Right renal cortex interstitium (tissue), 3 donors: ENCODE measurements at places on chromosomes 11 and 22. TPM values are rescaled to one million over a fixed set of nuclear protein-coding genes. Genes with fewer than 3 reads are reported as not detected.

DNA sequence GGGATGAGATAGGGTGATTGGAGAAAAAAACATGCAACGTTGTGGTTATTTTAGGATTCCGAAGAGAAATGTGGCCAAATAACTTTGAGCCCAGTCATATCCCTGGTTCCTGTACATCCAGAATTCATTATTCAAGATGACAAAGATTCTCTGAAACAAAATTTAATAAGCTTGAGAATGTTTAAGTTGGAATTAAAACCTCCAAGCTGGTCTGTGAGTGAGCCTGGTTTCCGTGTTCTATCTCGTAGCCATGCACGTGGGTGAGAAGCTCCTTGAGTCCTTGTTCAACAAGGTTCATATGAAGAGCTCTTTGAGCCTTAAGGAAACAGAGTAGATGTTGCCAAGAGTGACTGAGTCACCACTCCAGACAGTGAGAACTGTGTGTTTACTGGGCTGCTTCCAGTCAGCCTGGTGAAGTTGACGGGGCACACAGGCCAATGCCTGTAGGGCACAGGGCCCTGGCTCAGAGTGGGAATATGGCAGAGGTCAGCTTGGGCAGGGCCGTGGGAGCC, 206.5 kb downstream of the NAV2 start:
- no peak for DNase-seq

DNA sequence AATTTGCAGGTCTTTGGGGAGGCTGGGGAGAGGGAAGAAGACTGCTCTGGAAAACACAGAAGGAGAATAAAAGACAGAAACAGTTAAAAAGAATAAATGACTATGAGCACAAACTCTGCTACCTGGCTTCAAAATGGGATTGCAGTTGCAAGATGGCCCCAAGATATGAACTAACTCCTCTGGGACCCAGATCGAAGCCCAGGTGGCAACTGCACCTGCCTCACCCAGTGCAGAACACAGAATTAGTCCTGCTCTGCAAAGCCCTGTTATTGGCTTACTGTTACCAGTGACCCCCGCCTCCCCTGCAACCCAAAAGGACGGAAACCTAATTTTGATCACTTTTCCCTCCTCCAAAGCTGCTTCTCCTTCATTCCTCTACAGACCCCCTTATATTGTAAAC, 35.9 kb upstream of the POU2AF1 start:
- no peak for DNase-seq

- no peak for DNase-seq
These were observed 35.0 kb downstream of the DKK3 start for GRCh38 chr11:11973361-11973800.

- DNase-seq, result no peak
These were observed 7.8 kb upstream of the GRAMD4 start for GRCh38 chr22:46612341-46612903.

The CCDC87 gene
- polyA plus RNA-seq, result 0.28 TPM

DNA sequence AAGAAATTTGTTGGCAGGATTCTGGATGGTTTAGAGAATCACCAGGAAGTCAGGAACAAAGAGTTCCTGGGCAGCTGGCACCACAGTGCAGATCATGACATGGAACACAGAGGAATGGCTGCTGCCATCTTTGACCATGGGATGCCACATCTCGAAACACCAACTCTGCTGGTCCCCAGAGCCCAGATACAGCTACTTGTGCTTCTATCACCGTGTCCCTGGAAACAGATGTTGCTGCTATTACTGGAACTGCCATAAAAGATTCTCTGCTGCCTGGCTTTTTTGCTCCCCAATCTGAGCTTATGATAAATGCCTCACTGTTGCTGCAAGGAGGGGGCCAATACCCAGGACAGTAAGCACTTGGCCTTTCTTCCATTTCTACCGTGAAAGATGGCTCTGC, 185.2 kb downstream of the CSNK2A3 start:
- DNase-seq, result no peak

DNA sequence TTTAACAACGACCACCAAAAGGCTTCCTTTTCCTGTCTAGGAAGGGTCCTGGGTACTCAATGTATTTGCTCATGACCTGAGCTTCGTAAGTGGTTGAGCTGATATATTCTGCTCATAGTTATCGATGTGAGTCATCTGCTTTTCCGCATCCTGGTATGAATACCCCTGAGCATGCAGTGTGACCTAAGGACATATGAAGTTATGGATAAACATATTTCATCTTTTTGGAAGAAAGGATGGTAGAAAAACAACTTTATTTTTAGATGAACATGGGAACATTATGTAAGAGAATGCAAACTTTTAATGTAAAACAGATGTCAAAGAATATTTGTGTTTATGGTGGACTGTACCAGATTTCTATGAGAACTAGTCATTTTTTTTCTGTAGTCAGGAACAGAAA, 28.4 kb downstream of the TRPC6 start:
- no peak for DNase-seq

The TRIM49C gene
- polyA plus RNA-seq, result not detected

The SMTNL1 gene
- 0.23 TPM for polyA plus RNA-seq

DNA sequence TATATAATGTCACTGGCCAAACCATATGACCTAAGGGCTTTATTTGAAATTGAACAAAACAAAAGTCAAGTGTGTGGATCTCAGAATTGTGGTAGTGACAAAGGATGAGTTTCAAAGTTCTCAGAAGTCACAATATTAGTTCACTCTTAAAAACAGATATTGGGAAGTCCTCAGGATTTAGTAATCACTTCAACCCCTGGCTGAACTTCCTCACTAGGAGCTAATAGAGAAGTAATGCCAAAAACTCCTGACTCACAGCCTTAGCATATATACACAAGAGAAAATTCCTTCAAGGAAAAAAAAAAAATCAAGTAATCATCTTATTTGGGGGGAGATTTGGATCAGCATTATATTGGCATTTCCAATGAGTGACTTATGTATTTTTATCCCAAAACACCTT, 75.6 kb upstream of the APOA1 start:
- DNase-seq, result no peak

DNA sequence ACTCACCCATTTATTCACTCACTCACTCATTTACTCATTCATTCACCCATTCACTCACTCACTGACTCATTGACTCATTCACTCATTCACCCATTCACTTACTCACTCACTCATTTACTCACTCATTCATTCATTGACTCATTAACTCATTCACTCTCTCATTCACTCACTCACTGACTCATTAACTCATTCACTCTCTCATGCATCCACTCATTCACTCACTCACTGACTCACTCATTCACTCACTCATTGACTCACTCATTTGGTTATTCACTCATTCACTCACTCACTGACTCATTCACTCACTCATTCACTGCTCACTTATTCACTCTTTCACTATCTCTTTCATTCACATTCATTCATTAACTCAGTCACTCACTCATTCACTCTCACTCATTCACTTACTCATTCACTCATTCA, 2.5 kb upstream of the MUC5AC start:
- DNase-seq, result no peak

The OR4A15 gene
- not detected for polyA plus RNA-seq

DNA sequence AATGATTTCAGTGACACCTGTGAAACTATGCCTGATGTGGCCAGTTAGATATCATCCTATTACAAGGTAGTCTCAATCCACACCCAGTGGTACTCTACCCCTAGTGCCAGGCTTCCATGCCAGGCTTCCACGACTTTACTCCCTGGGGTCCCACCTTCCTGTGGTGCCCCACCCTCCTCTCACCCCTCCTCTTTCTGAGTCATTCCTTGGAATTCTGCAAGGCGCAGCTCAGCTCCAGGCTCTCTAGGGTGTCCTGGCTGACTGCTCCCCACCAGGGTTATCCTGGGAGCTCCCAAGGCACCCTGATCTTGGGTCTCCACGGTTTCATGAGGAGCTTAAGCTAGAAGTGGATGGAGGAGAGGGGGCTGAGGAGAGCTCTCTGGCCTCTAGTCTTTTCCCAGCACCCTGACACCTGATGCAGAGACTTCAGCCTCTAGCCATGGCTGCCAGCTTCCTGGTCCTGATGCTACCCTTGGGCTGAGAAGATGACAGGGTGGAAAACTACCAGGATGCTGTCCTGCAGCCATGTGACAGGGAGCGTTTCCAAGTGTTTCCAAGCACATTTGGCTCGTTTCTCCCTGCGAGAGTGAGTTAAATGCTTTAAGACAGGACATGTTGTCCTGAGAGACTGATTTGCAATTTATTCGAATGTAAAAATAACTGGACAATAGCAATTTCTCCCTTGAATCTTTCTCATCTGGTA, 1461.2 kb downstream of the TBC1D22A start:
- DNase-seq, result no peak

- no peak for DNase-seq
These were observed 1.8 kb downstream of the BCL9L start for GRCh38 chr11:118923721-118924587.

GRCh38 chr11:35905646-35906276, 38.1 kb upstream of the LDLRAD3 start:
- DNase-seq, result no peak

DNA sequence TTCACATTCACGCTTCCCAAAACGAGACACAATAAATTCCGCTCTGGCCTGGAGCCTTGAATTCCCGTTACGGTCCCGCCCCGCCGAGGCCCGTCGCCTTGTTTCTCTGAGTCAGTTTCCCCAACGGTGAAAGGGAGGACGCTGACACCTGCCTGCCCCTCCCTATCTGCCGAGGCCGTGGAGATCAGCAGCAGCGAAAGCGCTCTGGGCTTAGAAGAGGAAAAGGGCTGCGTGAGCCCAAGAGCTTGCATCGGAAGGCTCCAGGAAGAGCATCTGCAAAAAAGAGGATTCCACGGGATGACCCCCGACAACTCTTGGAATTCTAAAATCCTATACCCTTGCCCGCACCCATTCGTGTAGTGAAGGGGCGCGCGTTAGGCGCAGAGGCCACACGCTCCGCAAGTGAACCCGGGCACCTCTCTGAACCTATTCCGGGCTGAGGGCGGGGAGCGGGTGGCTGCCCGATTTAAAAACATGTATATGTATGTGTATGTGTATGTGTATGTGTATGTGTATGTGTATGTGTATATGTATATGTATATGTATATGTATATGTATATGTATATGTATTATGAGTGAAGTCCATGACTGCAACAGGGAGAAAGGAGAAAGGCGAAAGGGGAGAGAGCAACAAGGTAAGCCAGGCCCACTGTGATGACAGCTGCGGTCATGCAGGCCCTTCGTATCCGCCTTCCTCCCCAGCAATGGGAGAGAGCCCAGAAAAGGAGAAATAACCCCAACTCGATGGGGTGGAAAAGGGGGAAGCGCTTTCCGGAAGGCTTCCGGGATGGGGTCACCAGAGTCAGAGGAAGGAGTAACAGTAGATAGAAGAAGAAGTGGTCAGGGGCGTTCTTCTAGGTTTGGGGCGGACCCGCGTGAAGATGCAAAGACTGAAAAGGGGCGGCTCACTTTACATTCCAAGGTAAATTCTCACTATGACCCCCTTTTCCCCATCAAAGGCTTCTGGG, 948 bp upstream of the MRTFA start:
- no peak for DNase-seq

The PGM2L1 gene
- polyA plus RNA-seq, result 3.7 TPM

- no peak for DNase-seq
These were observed 50.2 kb upstream of the SPATA19 start for GRCh38 chr11:133895551-133895950.

DNA sequence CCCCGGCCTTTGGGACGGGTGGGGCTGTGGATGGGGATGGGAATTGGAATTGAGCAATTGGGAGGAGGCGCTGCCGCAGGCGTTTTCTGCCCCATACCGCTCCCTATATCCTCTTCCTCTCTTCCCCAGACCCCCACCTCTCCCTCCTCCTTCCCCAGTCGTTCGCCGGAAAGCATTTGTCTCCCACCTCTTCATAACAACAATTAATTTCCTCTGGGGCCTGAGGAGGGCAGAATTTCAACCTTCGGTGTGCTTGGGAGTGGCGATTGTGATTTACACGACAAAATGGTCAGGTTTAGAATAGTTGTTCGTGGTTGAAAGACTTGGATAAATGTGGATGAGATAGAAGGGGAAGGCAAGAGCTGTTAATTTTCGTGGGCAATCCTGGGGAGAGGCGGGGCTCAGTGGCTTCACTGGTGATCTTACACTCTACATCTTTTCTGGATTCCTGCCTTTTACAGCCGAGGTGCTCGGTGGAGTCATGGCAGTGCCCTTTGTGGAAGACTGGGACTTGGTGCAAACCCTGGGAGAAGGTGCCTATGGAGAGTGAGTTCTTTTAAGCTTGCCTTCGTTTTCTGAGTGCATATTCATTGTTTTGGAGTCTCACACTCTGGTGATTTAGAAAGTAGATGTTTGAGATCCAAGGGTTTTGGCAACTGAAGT, 1.5 kb downstream of the CHEK1 start:
- DNase-seq, result peak; percentile 39

The RTN4RL2 gene
- polyA plus RNA-seq, result 3.0 TPM

DNA sequence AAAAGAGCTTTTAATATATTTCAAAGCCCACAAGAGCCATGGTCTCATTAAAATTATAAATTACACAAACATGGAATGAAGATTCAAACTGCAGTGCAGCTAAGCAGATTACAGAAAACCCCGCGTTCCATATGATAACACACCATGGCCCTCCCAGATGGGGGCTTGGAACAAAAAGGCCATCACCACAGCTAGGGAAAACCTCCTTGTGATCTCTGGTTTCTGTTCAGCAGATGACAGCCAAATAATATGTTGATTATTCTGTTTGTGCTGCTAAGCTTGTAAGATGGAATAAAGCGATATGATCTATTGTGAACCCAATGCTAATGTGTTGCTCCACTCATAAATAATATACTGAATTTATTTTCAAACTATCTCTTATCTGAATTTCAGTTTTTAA, 28.5 kb downstream of the IMMP1L start:
- DNase-seq, result no peak

- DNase-seq, result no peak
These were observed 141.0 kb downstream of the CRYBB2 start for GRCh38 chr22:25360411-25360810.

DNA sequence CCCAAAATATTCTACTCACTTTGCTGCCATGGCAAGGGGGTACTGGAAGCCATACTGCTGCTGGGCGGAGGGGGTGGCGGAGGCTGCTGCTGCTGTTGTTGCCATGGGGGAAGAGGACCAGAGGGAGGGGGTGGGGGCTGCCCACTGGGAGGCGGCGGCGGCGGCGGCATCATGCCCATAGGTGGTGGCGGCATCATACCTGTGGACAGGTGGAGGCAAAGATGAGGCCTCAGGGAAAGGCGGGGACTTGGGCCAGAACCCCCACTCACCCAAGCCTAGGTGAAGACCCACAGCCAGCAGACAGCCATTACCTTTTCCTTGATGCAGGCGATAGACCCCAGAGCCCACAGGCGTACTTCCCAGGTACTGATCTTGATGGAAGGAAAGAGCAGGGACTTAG, 7.1 kb upstream of the PYGM start:
- no peak for DNase-seq

The CAPN1 gene
- polyA plus RNA-seq, result 102 TPM
